ENCODE measurements at places on chromosomes 7 and 10.

DNA sequence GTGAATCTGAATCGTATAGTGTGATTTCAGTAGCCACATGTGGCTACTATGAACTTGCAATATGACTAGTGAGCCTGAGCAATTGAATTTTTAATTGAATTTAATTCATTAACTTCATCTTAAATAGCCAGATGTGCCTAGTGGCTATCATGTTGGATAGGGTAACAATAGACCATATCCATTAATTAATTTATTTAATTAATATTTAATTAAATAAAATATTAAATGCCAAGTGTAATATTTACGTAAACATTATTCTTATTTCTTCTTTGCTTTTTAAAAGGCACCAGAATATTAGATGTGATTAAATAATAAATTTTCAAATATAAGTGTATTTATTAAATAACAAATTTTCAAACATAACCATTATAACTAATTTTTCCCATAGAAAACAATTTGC lies 354.4 kb downstream of the PLXDC2 start:
- no peak for DNase-seq

DNA sequence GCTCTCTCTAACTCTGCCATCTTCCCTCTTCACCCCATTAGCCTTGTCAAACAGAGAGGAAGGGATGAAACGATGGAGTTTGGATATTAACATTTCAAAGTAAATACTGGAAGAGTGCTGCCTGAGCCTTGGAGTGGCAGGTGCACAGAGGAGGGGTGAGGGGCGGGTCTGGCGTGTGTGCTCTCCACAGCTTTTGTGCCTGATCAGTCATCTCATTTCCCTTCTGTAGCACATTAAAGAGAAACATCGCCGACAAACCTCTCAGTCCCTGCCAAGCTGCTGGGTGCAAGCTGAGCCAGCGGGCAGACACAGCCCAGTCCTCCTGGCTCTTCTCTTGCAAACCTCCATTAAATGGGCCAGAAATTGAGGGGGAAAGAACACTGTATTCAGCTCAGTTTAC lies 76.2 kb downstream of the SLIT1 start:
- no peak for DNase-seq

- DNase-seq: no peak
Observed at GRCh38 chr7:66054063-66054462, 21.6 kb upstream of the ASL start.

- no peak for DNase-seq
Observed at GRCh38 chr10:86229811-86230556, 136.6 kb downstream of the GRID1 start.

GRCh38 chr10:34773636-34774630 lies 41.2 kb downstream of the PARD3 start:
- DNase-seq: no peak

DNA sequence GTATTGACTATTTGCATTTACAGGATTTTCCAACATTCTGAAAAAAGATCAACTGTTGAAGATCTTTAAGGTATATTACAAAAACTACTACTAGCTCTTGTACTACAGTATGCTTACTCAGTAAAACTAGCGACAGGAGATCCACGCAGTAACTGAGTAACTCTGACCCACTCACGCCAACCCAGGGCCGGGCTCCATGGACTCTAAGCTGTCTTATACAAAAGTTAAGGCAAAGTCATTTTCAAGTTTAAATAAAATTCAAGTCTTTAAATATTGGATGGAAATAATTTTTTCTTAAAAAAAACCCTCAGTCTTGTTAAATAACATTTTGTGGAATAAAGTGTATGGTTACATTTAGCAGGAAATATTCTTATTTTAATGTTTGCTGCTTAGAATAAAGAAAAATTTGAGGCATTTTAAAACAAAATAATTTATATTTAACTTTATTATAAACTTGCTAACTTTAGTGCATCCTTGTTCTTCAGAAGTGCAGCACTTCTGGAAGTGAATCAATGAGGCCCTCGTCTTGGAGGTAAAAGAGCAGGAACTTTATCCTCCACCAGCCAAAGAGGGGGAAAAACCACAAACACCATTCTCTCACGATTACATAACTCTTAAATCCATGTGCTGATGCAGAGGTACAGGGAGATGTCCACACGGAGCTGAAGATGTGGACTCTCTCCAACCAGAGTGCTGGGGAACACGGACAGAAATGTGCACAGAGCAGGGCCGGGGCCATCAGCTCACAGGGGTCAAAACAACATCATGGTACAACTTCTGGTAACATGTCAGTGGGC lies 119.9 kb downstream of the LARP4B start:
- no peak for DNase-seq

DNA sequence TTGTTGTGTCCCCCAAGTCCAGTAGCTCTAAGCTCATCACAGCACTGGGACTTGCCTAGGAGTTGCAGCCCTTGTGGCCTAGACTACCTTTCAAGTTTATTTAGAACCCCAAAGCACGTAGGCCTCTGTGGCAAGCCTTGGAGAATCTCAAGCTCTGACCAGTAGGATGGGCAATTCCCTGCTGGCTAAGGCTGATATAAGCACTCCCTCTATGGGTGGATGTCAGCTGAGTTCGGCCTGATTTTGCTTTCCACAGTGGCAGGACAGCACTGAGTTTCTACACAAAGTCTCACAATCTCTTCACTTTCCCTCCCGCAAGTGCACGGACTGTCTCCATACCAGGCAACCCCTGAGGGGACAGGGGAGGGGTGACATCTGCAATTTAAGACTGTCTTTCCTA lies 886.4 kb upstream of the LRRN3 start:
- no peak for DNase-seq

DNA sequence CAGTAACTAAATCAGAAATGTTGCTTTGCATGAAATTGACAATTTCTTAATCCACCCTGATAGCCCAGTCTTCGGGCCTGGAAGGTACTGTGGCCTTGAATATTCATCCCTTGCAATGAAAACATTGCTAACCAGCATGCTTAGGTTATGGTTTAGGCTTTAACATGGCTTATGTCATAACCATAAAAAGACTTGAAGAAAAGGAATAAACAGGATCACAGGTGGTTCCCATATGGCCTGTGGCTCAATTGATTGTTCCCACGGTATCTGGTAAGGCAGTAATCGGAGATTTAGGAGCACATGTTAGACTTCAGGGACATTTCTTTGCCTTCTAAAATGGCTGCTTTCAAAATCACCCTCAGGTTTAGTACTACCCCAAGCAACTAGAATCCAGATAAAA lies 139.5 kb downstream of the ST7 start:
- DNase-seq: no peak

DNA sequence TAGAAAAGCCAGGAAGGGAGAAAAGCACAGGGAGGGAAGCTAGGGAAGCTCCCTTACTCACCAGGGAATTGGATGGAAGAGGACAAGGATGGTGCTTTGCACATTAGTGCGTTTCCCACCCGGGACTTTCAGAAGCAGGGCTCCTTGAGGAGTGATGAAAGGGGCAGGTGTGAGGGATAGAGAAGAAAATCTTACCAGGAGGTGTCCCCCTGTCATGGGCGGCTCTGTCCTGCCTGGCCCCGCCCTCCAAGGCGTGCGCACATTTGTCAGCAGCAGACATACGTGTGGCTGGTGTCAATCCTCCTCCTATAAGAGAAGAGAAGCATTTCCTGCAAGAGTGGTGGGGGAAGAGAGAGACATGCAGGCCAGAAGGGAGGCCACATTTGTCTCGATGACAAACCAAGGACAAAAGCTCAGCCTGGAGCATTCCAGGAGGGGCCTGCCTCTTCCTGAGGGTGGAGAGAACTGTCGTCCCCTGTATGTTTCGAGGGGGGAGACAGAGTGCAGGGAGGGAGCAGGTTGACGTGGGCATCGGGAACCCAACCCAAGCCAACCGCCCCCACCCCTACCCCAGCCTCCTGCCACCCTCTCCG lies 47.4 kb upstream of the COMTD1 start:
- no peak for DNase-seq

- no peak for DNase-seq
Observed at GRCh38 chr10:48814933-48815332, 124.7 kb downstream of the LRRC18 start.

GRCh38 chr7:88344956-88345832 lies 38.5 kb upstream of the STEAP4 start:
- no peak for DNase-seq

DNA sequence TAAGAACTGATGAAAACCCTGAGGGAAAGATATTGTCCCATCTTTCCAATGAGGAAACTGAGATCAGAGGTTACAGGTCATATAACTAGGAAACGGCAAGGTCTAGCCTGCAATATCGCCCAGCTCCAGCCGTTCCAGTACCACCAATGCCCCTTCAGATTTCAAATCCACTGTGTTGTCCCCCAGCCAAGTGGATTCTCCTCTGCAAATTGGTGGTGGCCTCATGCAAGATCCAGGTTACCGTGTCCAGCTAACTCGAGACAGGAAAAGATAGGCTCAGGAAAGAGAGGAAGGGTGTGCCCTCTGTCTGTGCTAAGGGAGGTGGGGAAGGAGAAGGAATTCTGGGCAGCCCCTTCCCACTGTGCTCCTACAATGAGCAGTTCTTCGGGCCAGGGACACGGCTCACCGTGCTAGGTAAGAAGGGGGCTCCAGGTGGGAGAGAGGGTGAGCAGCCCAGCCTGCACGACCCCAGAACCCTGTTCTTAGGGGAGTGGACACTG lies 25.3 kb downstream of the PRSS2 start:
- DNase-seq: no peak

- DNase-seq: no peak
Observed at GRCh38 chr10:132183046-132183445, 3.7 kb upstream of the DPYSL4 start.

DNA sequence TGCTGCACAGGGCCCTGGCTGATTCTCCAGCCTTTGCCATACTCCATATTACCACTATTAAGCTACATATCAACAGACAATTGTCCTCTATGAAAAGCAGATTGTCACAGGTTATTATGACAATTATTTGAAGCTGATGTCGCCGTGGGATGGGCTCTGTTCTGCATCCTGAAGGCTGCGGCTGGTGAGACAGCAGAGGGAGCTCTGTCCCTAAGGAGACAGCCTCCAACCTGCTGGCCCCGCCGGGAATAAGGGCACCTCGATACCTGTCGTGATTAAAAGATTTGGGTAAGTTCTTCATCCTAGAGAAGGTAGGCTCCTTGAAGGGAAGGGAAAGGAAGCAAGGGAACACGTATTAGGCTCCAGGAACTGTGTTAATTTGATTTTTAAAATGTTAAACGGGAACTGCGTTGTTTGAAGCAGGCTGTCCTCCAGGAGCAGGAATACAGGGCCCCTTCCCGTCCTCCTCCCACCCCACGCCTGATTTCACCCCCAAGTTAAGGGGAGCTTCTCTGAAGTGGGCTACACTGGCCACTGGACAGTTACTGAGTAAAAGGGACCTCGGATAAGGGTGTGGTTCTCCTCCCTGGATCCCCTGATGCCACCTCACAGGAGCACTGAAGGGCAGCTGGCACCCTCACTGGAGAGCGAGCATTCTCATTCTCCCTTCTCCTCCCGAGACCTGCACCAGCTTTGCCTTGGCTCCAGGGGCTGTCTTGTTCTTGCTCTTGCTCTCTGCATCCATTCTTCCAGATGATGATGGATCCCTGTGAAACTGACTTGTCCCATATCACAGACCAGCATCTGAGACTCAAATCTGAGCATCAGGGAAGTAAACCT lies 11.8 kb upstream of the TIAL1 start:
- DNase-seq: no peak

DNA sequence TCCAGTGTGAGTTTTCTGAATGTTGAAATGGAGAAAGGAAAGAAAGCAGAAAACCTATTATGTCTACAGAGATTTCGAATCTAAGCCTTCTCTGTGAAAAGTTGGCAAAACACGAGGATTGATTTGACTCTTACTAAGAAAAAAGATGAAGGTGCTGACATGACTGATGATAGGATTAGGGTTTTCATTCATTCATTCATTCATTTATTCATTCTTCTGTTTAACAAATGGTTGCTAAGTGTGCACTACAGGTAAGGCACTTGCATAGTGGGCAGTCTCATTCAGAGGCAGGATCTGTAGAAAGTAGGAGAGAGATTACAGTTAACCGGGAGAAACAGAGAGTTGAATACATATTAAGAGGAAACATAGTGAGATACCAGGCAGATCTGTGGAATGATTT lies 137.1 kb downstream of the ZNF365 start:
- no peak for DNase-seq

GRCh38 chr7:150784120-150784736 lies 15.9 kb downstream of the TMEM176B start:
- DNase-seq: no peak

DNA sequence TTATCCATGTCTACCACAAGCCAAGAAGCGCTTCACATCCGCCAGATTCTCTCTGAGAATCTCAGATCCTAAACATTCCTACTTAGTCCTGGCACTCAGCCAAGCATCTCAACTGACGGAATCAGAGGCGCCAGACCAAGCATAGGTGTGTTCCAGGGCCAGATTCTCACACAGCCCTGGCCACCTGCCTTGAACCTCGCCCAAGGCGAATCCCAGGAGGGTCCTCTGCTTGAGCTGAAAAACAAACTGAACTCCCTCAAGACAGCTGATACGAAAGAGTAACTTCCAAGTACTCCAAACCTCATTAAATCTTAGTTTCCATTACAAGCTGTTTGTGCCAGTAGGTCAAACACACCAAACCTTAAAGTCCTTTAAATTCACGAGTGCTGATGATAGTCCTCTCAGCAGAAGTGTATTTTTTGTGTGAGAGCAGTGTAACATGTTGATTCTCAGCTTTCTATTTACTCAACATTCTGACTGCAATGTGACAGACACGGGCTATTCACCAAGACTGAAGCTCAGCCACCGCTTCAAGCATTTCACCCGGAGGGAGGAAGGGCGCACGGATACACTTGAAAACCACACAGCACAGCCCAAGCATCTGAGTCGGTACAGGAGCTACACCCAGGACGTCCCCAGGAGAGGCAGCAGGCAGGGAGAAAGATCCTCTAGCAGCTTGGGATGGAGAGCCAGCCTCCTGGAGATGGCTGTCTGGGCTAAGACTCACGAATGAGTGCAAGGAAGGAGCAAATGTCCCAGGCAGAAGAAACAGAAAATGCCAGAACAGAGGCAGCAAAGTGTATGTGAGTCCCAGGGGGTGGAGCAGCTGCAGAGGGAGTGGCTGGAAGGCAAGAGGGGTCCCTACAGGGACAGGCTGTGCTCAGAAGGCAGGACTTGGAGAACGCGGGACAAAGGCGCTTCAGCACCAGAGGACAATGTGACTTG lies 6.0 kb downstream of the PARD3 start:
- no peak for DNase-seq

DNA sequence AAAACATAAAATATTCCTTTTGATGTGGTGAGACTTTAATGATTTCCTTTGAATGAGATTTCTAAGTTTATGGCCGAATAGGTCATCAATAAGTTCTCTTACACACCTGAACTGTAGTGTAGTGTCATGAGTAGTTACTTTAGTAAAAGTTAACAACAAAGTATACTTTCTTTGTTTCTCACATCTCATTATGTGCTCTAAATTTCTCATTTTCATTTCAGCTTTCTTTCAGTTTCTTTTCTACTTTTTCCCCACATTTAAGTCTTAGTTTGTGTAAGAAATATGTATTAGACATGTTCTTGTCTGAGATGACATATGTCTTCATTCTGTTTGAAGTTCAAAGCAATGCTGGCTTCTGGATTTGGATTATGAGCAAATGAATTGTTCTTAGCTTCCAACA lies 348.1 kb downstream of the ANKRD7 start:
- no peak for DNase-seq

DNA sequence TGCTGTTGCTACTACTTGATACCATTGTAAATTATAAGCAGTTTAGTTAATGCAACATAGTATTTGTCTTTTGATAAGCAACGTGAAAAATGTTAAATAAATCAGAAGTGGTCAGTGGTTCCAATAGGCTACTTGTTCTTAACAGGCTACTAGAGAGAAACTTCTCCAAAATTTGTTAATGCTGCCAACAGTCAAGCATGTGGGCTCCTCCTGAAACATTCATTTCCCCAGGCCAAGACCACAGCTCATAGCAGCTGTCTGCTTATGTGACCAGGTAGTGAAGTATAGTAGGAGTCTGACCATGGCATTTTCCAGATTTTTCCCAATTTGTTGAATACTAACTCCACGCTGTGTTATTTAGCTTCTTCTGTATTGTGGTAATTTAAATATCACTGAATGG lies 81.0 kb downstream of the CYP51A1 start:
- no peak for DNase-seq

Measured in stimulated activated CD4-positive, alpha-beta T cell treated with anti-CD3 and anti-CD28 coated beads, Interleukin-1b, Interleukin-23, amount 100 ng/mL, for 1 hour (primary cell).